ENCODE measurements at places on chromosomes 7 and 10.

GRCh38 chr10:110137142-110137545, 70.3 kb upstream of the MXI1 start:
- DNase-seq = peak; percentile 73

GRCh38 chr7:80145780-80146422, 11.3 kb downstream of the GNAI1 start:
- no peak for DNase-seq

- DNase-seq = no peak
These were observed 60.9 kb downstream of the TMEM270 start for GRCh38 chr7:73921623-73922528.

- DNase-seq = no peak
These were observed 152.4 kb upstream of the NRBF2 start for GRCh38 chr10:62980687-62981086.

DNA sequence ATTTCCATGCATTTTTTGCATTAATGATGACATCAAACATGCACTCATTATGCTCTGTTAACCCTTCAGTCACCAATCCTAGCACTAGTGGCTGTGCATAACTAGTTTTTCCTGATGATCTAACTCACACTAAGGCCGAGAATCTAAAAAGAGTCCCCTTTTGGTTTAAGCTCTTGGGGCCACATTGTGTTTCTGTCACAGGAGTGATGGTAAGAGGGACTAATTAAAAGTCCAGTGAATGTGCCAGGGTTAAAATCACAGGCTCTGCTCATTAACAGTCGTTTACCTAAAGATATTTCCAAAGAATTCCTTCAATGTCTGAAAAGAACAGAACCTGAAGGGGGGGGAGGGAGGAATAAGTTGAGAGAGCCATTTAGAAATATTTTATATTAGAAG, 359.0 kb upstream of the ANKRD30A start:
- DNase-seq = no peak

- peak; percentile 78 for DNase-seq
These were observed 2.7 kb downstream of the KCNIP2 start for GRCh38 chr10:101840741-101841453.

- no peak for DNase-seq
These were observed 1.9 kb downstream of the INA start for GRCh38 chr10:103278862-103279298.

GRCh38 chr10:18527687-18528086, 123.7 kb downstream of the NSUN6 start:
- no peak for DNase-seq

DNA sequence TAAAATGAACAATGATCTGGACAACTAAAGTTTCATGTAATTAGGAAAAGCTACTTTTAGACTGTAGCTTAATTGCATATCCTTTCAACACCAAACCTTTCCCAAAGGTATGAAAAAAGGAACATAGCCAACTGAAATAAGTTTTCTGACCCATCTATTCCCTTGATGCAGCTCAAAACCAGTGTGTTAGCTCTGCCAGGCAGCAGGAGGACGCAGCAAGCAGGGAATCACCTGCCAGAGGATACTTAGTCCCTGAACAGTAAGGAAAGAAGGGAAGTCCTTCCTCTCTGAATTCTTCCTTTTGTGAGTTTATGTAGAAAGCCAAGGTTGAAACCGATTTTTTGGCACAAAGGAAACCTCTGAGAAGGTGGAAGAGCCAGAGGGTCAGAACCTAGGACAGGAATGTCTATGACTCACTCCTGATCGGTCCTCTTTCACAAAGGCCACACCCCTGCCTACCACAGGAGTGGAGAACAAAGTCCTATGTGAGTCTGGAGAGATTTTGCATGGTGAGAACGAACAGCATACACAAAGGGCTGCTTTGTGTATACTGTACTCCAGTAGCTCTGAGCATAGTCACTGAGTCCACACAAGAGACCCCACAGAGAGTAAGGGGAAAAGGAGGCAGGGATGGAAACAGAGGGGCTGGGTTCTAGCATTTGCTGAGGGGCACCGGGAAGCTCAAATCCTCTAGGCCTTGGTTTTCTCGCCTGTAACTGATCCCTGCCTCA, 68.8 kb upstream of the GSDME start:
- peak; percentile 17 for DNase-seq

DNA sequence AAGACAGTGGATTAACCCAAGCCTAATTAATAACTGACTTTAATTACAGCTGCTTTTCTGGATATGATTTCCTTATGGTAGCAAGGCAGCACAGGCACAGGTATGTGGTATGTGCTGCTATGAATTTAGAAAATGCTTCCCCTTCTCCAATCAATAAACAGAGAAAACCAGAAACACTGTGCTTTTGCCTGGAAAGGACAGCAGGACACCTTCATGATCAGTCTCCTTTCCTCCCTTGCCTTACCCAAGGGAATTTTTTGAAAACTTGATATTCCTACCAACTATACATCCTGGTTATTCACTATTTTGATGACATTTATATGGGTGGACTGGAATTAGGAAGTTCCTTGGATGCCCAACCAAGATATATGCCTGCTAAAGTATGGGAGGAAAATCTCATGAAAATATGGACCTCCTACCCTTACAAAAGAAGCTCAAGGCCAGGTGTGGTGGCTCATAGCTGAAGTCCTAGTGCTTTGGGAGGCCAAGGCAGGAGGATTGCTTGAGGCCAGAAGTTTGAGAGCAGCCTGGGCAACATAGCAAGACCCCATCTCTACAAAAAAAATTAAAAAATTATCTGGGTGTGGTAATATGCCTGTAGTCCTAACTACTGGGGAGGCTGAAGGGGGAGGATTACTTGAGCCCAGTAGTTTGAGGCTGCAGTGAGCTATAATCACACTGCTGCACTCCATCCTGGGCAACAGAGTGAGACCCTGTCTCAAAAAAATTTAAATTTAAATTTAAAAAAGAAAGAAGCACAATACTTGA, 106.3 kb upstream of the WAC start:
- DNase-seq = no peak

DNA sequence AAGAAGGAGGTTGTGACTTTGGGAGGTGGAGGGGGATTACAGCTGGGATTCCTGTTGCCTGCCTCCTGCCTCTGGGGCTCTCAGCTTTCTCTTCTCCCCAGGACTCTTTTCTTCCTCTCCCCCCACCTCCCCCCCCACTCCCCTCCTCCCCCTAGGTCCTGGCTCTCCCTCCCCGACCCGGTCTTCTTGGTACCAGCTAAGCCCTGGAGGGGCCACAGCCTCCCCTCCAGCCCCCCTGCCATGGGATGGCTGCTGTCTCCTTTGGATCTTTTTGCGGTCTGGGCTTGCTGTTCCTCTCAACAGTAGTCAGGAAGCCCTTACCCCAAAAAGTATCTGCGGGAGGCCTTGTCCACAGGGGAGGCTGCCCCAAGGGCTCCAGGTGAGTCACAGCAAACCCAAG, 33.5 kb upstream of the LEP start:
- no peak for DNase-seq
